Activated CD4-positive, alpha-beta T cell treated with anti-CD3 and anti-CD28 coated beads for 4 hours (primary cell): ENCODE measurements at places on chromosomes 12 and 14.
A peak's percentile ranks its signal among the peaks of the same experiment; 100 is the strongest.

- DNase-seq: no peak
These were observed 6.5 kb downstream of the SPTLC2 start for GRCh38 chr14:77609922-77610321.

DNA sequence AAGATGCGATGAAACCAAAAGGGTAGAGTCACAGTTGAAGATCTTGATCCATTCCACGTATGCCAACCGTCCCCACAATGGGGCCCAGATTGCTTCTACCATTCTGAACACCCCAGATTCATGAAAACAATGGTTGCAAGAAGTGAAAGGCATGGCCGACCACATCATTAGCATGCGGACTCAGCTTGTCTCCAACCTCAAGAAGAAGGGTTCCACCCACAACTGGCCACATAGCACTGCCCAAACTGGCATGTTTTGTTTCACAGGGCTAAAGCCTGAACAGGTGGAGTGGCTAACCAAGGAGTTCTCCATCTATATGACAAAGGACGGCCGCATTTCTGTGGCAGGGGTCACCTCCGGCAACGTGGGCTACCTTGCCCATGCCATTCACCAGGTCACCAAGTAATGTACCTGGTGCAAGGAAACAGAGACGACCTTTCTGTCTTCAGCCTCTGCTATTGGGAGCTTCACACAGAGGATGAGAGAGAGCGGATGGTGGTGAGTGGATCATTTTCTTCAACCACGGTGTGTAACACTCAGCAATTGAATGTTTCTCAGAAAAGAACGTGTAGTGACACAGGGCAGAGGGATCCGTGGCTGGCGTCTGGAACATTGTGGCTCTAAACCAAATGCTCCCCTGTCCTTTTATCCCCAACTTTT is 26.8 kb upstream of the CLEC2D start:
- no peak for DNase-seq

DNA sequence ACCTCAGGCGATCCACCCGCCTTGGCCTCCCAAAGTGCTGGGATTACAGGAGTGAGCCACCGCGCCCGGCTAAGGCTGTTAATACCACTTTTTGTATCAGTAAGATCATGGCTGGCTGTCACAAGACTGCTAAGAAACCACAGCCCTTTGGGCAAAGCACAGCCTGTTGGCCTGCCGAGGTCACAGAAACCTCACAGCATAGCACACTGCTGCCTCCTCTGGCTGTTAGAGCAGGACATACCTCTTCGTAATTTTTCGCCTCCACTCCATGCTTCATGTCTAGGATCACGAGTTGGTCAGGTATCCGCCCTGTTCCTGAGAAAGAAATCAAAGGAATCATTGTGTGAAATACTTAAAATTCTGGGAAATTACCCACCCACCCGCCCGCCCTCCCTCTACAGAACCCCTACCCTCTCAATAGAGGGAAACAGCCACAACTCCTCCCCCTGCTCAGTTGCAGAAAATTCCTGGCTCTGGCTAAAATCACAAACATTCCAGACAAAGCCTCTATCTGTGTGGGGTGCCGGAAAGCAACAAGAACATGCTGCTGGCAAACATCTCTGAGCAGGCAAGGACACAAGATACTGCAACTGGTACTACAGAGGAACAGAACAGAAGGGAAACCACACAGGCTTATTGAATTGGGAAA is 20.7 kb upstream of the NEK9 start:
- DNase-seq: no peak

DNA sequence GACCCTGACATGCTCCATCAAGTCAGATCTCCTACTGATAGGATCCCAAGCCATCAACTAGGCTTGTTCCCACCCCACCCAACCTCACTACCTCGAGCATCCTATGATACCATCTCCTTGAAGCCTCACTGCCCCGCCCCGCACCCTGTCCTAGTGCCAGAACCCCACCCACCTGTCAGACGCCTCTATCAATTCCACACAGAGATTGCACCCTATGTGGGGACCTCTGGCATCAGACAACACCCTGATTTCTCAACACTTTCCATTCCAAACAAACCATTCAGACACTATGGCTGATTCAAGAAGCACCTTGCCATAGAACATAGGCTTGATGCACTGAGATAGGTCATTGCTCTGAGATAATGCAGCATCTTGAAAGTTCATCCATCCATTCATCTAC is 3.1 kb upstream of the GLTP start:
- no peak for DNase-seq

DNA sequence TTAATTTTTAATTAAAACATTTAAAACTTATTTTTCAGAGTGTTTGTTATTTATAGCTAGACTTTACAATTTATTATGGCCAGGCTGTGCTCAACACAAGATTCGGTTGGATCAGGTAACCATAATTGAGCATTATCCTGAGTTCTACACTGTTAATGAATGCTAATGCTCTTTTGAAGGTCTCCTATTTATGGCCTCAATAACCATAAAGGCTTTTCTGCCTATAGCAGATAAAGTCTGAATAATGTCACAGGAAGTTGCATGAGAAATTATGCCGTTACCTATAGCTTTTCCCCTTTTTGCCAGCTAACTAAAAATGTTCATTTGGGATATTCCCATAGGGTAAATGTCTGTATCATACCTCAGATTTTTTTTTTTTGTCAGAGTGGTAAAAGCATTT is 269.4 kb upstream of the E2F7 start:
- no peak for DNase-seq

- DNase-seq: no peak
These were observed 908.1 kb upstream of the TMEM132C start for GRCh38 chr12:127358888-127359287.

DNA sequence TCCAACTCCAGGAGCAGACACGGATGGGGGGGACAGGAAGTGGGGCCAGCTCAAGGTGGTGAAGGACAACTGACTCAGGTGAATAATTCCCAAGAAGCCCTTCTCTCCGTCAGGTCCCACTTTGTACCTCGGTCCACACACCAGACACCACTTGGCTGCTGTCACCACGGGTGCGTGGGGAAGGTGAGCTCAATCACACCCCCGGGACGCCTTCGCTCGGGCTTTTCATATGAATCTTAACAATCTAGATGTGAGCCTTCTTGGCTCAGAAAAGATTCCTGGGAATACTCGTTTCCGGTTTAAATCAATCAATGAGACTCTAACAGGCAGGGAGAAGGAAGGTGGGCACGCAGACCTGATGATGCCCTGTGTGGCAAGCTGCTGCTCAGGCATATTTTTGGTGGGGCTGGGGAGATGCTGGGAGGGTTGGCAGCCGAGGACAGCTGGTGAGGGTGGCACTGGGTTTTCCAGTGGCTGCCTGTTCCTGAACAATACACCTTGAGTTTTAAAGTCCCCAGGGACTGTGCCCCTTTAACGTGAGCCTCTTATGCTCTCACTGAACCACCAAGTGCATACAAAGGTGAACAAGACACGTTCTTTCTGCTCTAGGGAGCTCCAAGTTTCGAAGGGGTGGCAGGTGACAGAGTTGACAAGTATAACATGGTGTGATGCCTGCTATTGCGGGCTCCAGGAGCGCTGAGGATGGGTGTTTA is 5.1 kb downstream of the TESC start:
- no peak for DNase-seq

- no peak for DNase-seq
These were observed 268.7 kb downstream of the ALG10 start for GRCh38 chr12:34291001-34291400.

DNA sequence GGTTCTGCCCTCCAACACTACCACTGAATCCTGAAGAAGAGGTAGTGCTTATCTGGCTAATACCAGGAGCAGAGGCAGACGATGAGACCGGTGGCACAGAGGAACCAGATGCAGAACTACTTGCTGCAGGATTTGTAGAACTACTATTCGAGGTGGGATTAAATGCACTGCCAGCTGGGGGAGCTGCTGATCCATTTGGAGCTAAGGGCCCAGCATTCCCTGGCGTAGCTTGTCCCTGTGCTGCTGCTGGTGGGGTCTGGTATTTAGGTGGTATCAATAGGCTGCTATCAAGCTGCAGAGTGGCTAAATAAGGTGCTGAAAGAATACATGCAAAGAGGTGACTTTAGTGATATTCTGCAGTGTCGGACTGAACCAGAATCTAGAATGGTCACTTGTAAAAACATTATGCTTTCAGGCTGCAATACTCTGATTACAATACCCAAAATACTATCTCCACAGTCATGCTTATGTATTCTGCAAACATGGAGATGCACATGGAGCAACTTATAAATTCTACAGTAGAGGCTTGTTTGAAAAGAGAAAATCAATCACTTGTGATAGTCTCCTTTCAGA is 294.2 kb downstream of the MED13L start:
- DNase-seq: no peak

DNA sequence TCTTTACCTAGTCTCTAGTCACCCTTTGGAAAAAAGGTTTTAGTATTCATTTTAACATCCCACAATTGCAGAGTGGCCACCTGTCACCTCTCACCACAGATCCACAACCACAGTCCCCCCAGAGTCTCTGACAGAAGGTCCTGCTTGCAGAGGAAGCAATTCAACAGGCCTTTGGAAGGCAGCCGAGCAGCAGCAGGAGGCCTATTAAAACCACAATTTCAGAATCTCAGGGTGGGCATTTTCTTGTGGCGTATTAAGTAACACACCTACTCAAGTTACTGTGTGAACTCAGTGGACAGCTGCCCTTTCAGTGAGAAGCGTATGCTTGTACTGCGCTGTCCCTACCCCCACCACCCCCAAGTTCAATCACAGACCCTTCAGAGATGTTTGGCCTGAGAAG is 234.0 kb upstream of the HMGA2 start:
- no peak for DNase-seq

- DNase-seq: no peak
These were observed 46.5 kb downstream of the OR9K2 start for GRCh38 chr12:55172686-55173085.

GRCh38 chr12:120239776-120240494 is 25.6 kb downstream of the PXN start:
- DNase-seq: no peak

DNA sequence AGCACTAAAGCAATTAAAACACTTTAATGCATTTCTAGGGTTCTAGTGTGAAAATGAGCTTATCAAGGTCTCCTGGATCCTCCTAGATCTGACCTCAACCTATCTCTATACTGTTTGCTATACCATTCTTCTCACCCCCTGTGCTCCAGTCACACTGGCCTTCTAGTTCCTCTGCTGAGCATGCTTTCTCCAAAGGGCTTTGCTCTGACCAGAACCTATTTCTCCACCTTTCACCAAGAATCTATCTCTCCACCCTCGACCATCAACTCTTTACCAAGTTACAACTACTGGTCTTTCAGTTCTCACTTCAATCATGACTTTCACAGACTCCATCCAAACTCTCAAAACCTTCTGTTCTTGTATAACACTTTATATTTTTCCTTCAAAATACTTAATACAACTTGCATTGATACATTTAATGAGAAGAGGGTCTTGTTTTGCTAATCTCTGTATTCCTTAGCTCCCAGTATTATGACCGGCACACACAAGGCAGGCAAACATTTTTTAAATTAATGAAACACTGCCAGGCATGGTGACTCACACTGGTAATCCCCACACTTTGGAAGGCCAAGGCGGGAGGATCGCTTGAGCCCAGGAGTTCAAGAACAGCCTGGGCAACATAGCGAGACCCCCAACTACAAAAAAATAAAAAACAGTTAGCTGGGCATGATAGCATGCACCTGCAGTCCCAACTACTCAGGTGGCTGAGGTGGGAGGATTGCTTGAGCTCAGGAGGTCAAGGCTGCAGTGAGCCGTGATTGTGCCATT is 22.8 kb downstream of the PPP1R12A start:
- no peak for DNase-seq

GRCh38 chr12:42757624-42758119 is 168.1 kb upstream of the PRICKLE1 start:
- no peak for DNase-seq

GRCh38 chr14:106879241-106879640 is 1352.9 kb downstream of the TMEM121 start:
- peak; percentile 44 for DNase-seq

DNA sequence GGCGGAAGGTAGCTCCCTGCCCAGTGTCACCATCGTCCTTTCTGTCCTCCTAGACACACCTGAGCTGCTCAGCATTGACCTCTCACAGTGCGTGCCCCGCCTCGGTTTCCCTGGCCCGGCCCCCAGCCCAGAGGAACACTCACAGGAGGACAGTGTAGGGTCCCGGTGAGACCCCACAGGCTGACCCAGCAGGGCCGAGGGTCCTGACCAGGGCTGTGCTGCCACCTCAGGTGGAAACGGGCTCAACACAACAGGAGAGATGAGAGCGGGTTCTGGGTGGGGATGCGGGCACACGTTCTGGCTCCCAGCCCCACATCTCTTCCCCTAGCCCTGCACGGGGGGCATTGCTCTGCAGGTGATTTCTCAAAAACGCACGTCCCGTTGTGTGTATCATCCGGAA is 98.1 kb downstream of the PIWIL1 start:
- DNase-seq: no peak

GRCh38 chr12:109115758-109116610 is at the start of gene ACACB:
Gene ACACB (plus strand): TSS chr12:109116587. CDS start chr12:109139406, 22,819 bp downstream.
- no peak for DNase-seq

DNA sequence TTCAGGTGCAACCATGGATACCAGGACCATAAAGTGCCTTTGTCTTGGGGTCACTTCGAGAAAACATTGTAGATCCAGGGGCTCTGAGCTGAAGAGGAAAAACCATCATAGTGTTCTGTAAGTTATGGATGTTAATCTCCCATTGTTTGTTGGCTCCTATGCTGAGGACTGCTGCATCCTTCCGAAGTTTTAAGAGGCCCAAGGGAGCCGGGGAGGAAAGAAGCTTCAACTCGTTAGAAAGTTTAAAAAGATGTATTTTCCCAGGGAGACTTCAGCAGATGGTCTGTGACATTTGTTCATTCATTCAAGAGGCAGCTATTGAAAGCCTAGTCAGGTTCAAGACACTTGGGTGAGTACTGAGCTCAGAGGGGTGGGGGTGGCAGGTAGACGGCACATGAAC is 378.8 kb upstream of the TBX3 start:
- DNase-seq: no peak

- no peak for DNase-seq
These were observed 30.0 kb downstream of the PELI2 start for GRCh38 chr14:56147986-56148901.

GRCh38 chr12:52351196-52352059 is 15.9 kb downstream of the KRT85 start:
- peak; percentile 38 for DNase-seq

- DNase-seq: no peak
These were observed 125.2 kb downstream of the NTF3 start for GRCh38 chr12:5556946-5557673.

- DNase-seq: no peak
These were observed 10.9 kb downstream of the TNS2 start for GRCh38 chr12:53060721-53061276.

DNA sequence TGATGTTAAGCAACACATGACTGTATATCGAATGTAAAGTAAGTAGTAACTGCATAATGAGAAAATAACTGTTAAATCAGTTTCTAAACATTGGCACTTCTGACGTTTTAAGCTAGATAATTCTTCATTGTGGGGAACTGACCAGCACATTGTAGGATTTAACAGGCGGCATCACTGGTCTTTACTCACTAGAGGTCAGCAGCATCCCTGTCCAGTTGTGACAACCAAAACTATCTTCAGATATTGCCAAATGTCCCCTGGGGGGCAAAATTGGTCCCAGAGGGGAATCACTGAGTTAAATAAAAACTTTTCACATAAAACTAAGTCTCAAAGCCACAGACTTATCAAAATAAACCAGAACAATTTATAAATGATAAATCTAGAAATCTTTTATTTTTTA is 65.3 kb downstream of the BLTP3B start:
- no peak for DNase-seq

GRCh38 chr12:101686176-101686575 is 11.3 kb upstream of the CHPT1 start:
- no peak for DNase-seq
